ENCODE measurements at places on chromosomes 1 and 21.

DNA sequence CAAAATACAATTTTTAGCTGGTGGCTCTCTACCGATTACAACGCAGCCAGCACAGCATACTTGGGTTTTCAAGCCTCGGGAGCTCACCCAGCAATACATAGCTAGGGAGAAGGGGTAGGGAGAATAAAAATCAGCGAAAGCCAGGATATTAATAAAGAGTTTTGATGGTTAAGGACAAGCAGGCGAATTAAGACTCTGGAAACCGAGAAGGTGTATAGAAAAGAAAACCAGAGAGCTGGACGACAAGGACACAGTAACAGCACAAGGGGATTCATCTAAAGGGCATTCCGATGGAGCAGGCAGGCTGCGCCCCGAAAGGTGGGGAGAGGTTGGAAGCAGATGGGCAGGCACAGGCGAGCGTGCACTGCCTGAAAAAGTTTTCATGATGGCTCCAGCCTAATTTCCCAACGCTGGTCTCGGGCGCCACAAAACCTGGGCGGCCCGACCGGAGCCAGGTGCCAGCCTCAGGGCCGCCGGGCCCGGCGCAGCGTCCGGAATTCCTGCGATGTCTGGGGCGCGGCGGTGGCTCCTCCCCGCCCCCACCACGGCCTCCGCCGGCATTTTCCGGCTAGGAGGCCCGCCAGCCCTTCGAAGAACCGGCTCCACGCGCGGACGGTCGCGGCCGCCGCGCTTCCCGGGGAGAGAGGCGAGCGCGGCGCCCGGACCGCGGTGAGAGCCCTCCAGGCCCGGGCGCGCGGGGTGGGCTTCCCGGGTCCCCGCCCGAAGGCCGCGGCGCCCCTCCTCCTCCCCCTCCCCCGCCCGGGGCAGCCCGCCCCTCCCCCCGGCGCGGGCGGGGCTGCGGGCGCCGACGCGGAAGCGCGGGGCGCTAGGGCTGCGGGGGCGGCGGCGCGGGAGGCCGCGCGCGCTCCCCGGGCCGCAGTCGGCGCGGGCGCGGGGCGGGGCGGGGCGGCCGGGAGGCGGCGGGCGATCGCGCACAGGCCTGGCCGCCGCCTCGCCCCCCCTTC is 774 bp upstream of the DYRK1A start:
- peak; percentile 60 for DNase-seq

DNA sequence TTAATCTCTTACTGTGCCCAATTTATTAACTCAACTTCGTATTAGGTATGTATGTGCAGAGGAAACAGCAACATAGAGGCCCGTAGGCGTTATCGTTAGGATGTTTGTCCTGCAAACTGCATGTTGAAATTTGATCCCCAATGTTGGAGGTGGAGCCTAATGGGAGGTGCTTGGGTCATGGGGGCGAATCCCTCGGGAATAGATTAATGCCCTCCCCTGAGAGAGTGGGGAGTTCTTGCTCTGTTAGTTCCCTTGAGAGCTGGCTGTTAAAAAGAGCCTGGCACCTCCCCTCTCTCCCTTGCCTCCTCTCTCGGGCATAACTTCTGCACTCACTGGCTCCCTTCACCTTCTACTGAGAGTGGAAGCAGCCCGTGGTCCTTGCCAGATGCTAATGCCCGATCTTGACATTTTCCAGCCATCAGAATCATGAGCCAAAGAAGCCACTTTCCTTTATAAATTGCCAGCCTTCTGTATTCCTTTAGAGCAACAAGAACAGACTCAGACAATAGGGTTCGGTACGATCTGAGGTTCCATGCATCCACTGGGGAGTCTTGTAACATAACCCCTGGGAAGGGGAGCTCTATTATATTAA is 149.0 kb upstream of the RAB4A start:
- DNase-seq: no peak

GRCh38 chr1:166988974-166989515 is at the start of gene MAEL:
MAEL (plus strand) TSS chr1:166989280; CDS start chr1:166989353, 73 bp downstream.
- DNase-seq: no peak

DNA sequence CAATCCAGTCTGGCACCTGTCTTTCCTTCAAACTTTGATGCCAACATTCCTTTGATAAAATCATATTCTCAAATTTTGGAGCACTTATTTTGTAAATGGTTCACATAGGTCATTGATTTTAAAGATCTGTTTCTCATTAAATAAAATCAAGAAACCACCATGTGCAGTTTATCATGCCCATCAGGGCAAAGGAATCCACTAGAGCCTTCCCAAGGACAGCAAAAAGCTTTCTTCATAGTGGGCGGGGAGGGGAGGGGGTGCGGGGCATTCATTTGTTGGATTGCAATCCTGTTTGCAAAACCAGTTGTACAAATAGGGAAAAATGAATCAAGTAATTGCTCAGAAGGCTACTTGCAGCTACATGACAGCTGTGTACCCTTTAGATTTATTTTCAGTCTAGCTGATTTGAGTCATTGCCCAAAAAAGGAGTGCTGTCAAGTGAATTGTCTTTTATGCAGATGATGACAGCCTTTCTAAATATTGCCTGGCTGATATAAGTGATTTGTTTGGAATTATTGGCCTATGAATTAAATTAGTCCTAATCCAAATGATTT is 23.0 kb downstream of the LRRC8B start:
- peak; percentile 84 for DNase-seq

DNA sequence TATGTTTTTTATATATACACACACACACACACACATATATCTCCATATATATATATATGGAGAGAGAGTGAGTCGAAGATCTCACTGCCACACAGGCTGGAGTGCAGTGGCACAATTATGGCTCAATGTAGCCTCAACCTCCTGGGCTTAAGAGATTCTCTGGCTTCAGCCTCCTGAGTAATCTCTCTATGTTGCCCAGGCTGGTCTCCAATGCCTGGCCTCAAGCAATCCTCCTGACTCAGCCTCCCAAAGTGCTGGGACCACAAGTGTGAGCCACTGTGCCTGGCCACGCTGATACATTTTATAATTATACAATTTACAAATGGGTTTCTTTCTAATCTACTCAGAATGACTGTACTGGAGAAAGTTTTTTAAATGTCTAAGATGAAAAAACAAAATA is 664.2 kb downstream of the PTPRC start:
- no peak for DNase-seq

GRCh38 chr1:62045574-62045973 is 149.1 kb upstream of the L1TD1 start:
- no peak for DNase-seq

DNA sequence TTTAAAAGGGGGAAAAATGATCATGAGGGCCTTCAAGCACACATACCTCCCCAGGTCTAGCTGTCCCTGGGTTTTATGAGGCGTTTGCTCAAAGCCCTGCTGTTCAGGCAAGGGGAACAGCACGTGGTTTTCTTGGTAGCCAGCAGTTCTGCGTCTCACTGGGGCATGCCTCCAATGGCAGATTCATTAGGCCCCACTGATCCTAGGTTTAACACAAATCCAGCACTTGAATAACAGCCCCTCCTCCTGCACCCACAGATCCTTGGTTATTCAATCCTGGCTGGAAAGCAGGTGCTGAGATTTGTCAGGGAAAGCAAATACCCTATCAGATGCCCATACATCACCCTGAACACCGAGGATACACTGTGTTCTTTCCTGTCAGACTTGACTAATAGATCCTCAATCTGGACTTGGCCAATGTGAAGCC is 106.4 kb downstream of the ZC3H11B start:
- DNase-seq: no peak

GRCh38 chr1:243686159-243686558 is 163.9 kb downstream of the AKT3 start:
- no peak for DNase-seq
